ENCODE measurements at places on chromosomes 5 and 9.

- no peak for DNase-seq
Measured at GRCh38 chr9:37144762-37145161, 24.4 kb downstream of the ZCCHC7 start.

- no peak for DNase-seq
Measured at GRCh38 chr5:171673328-171673727, 112.3 kb upstream of the SMIM23 start.

DNA sequence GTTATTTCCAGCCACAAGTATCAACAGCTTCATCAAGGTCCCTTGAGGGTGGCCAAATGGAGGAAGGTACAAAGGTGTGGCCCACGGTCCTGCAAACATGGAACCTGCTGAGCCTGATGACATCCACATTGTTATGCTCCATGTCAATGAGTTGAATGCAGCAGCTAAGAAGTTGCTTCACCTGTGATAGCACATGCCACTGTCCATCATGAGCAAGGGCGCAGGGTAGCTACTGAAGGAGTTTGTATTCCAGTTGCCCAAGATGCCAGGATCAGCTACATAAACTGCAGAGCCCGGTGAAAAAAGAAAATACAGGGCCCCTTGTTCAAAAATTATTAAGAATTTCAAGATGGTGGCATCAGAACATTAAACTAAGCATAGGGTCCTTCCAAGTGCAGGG lies 24.2 kb downstream of the LSM11 start:
- no peak for DNase-seq

GRCh38 chr9:131714821-131715220 lies 25.1 kb downstream of the RAPGEF1 start:
- DNase-seq, result no peak

DNA sequence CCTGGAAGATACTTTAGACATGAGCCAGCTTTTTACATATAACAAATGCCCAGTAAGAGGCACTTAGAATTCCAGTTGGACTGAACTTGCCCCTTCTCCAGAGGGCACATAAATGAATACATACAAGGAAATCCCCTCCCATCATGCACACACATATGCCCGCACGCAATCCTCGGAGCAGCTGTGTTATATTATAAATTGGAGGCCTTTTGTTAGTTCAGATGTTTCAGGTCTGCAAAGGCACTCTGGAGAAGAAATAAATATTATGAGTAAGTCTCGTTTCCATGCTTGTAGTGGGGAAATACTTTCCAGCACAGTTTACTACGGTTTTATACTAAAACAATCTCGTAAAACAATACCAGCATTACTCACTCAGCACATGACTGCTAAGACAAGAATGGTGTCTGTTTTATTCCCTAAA lies 17.6 kb upstream of the MUSK start:
- DNase-seq, result peak; percentile 24

GRCh38 chr9:135329571-135330306 lies 149.8 kb upstream of the PPP1R26 start:
- DNase-seq, result no peak

All from spinal cord (tissue), 10 donors.